ENCODE measurements at places on chromosomes 13 and 19.

DNA sequence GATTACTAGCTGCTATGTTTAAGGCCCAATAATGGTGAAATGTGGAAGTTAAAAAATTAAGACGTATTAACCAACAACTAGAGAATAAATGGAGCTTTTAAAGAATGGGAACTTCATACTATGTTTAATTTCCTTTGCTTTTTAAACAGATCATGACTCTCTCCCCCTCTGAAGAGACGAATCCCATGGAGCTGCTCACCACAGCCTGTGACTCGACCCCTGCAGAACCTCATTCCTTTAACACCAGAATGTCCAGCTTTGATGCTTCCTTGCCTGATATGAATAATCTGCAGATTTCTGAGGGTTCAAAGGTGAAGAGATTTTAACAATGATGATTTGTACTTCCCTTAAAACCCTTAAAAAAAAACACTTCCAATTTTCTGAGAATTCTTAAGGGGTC is 53.0 kb downstream of the ZAR1L start:
- no peak for DNase-seq

DNA sequence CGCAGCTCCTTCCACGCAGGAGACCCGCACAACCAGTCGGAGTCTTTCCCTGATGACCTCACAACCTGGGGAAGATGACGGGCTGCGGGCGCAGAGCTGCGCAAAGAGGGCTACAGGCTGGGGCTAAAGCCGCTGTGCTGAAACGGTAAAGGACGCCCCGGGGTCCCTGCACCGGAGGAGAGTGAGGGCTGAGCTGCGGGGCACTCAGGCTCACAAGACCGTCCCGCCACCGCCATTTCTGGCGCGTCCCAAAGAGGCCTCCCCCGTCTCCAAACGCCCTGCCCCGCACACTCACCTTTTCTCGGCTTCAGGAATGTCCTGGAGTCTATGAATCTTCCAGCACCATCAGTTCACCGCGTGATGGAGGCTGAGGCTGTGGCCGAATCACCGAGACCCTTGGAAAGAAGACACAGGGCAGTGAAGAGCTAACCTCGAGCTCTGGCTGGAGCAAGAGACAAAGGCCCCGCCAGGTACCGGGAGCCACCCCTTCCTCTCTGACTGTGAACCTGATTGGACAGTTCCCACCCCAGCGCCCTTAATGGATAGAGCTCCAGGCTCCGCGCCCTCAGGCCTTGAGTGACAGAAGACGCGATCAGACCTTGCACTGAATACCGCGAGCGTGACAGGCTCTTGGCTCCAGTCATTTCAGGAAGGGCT is 41.8 kb upstream of the ZNF429 start:
- peak; percentile 67 for DNase-seq

- no peak for DNase-seq
Measured at GRCh38 chr13:27835799-27836198, 43.5 kb downstream of the GSX1 start.

GRCh38 chr19:7492142-7492541 is 3.3 kb upstream of the PEX11G start:
- DNase-seq: peak; percentile 77

DNA sequence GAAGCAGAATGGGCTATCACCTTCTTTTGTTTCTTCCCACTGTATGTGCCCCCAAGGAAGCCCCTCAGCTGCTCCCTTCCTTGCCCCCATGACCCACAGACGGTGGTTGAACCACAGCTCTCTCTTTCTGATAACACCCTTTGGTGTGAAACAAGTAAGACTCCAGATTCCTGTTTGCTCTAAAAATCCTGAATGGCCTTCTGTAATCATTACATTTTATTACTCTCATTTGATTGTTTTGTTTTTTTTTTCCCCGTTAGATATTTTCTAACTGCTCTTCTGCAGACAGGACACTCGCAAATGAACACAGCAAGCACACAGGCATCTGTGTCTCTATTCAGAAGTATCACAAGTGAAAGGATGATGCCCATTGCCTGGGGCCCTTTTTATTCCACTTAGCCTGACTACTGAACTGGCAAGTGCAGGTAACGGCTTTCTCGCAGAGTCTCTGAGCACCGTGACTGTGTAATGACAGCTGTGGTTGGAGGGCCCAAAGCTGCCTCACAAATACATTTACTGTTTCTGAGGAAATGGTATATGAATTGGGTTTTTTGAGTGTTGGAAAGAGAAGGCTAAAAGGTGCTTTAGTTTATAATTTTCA is 59.3 kb downstream of the OXGR1 start:
- DNase-seq: no peak

DNA sequence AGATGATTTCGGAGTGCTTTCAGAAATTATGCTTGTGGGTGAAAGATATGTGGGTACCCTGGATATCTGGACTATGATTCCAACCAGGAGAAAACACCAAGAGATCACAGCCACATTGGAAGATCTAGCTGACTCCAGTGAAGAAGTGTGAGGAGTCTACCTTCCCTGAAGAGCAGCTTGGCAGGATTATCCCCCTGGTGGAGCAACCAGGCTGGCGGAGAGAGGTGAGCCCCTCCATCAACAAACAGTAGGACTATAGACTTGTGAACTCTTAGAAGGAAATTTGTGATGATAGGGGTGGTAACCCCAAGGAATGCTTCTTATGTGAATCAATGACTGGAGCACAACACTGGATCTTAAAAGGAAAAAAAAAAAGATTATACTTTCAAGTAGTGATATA is 47.8 kb upstream of the DIAPH3 start:
- DNase-seq: no peak

- DNase-seq: no peak
Measured at GRCh38 chr13:44389060-44389666, 15.5 kb downstream of the SERP2 start.

DNA sequence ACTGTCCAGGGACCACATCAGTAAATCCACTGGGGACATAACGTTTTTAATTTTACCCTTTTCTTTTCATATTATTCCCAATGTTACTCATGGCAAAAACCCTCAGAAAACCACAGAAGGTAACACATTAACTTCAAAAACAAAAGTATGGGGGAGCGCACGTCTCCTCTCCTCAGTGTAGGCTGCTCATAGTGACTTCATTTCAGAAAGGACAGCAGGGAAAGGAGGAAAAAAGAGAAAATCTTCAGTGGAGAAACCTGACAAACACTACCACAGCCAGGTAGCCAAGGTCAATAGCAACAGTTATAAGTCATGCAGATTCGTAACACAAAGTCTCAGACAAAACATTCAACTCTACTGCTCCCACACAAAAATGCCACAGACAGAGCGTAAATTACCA is 21.4 kb downstream of the DZIP1 start:
- DNase-seq: no peak

DNA sequence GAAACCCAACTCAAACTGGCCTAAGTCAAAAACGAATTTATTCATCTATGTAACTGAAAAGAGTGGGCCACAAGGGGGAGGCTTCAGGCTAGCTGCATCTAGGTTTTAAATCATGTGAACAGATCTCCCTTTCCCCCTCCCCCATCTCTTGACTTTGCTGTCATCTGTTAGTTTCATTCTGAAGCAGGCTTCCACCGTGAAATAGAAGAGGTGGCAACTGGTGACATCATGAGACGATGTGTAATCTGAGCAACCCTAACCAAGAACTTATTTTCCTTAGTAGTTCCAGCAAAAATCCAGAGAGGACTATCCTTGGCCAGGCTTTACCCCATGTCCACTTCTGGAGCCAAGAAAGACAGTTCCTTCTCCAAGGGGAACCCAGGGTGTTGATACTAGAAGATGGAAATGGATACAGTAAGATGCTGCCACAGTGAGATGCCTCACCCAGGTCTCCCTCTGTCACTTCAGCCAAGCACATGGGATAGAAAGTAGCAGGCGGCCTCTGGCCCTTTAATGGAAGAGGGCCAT is 9.4 kb downstream of the SAMD4B start:
- peak; percentile 61 for DNase-seq

- no peak for DNase-seq
Measured at GRCh38 chr19:46944123-46944748, 75.4 kb upstream of the NPAS1 start.

GRCh38 chr13:46672338-46673090 is 119.5 kb downstream of the LRCH1 start:
- no peak for DNase-seq

- DNase-seq: no peak
Measured at GRCh38 chr13:78160793-78161192, 242.2 kb upstream of the EDNRB start.

- DNase-seq: no peak
Measured at GRCh38 chr13:99351772-99352171, 44.6 kb upstream of the GPR183 start.

GRCh38 chr19:19191768-19192077 is 229 bp downstream of the BORCS8 start:
- no peak for DNase-seq

GRCh38 chr13:49939321-49939720 is 3.2 kb upstream of the SPRYD7 start:
- DNase-seq: no peak
